ENCODE measurements at places on chromosomes 11 and 22.

DNA sequence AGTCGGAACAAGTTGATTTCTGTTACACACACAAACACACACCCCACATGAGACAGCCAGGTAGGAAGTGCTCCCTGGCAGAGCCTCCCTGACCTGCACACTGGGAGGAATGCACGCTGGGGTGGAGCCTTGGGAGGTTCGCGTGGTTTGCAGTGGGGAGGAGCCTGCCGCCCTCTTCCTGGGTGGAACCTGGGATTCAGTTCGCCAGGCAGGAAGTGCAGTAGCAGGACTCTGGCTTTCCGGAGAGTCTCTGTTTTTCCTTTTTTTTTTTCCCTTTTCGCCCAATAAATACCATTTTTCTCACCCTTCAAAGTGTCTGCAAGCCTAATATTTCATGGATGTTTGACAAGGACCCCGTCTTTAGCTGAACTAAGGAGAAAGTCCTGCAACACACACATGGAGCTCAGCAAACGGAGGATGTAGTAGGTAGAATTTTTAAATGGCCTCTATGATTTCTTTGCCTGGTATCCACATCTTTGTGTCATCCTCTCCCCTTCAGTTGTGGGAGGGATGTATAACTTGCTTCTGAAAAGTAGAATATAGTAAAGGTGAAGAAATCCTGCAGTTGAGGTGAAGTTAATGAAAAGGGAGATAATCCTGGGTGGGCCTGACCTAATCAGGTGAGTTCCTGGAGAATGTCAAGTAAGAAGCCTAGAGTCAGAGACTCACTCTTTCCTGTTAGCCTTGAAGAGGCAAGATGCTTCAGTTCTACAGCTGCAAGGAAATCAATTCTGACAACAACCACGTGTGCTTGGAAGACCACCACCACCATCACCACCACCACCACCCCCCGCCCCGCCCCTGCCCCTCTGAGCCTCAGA is 72.9 kb downstream of the PIWIL4 start:
- no peak for DNase-seq

DNA sequence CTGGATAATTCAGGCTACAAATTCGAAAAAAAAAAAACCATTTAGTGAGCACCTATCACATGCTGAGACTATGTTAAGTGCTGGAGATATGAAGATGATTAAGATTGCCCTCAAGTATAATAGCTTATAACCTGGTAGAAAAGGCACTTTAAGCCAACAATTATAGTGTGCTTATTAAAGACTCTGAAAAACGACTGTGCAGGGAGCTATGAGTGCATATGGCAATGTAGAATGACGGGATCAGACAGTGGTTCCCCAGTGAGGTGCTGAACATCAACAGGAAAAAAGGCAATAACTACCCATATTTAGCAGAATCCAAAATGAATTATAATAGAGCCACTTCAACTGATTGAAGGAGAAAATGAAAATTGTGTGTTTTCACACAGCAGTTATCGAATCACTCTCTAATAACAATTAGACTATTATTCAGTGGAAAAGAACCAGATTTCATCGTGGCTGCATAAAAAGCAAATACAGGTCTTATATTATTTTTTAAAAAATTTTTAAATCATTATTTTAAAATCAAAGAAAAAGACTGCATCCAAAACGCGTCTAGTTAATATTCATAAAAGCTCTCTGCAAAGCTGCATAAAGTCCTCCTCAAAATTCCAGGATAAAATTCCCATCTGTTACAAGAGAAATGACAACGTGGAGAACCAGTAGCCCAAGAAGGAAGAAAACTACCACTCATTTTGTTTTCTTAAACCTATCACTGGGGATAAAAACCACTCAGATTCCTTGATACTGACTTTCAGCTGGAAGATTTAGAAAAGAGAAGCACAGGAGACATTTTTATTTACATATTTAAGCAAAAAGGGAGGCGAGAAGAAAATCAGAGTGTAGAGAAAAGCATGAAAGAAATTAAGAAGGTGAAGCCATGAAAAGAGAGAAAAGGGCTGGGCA is 1.1 kb downstream of the MTMR2 start:
- DNase-seq = no peak

- DNase-seq = no peak
Observed at GRCh38 chr11:10225553-10225952, 68.5 kb downstream of the SBF2 start.

GRCh38 chr22:42286205-42286604 is 15.8 kb upstream of the TCF20 start:
- no peak for DNase-seq

- DNase-seq = no peak
Observed at GRCh38 chr11:4183410-4184057, 88.9 kb downstream of the RRM1 start.

GRCh38 chr11:18769802-18770456 is 21.7 kb downstream of the PTPN5 start:
- no peak for DNase-seq

DNA sequence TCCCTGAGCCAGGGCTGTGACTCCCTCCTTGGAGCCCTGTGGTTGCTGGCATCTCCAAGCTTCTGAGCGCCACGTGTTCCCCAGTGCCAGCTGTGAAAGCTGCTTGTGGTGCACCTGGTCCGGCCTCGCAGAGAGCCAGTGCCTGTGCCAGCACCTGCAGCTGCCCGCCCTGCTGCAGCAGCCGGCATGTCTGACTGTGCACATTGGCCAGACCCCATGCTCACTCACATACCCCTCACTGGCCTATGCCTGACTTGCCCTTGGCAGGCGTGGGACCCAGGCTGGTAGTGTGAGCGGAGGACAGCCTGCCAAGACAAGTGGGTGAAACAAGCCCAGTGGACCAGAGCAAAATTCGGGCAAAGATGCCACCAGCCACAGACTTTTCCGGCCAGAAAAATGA is 9.8 kb downstream of the MRPL48 start:
- no peak for DNase-seq

DNA sequence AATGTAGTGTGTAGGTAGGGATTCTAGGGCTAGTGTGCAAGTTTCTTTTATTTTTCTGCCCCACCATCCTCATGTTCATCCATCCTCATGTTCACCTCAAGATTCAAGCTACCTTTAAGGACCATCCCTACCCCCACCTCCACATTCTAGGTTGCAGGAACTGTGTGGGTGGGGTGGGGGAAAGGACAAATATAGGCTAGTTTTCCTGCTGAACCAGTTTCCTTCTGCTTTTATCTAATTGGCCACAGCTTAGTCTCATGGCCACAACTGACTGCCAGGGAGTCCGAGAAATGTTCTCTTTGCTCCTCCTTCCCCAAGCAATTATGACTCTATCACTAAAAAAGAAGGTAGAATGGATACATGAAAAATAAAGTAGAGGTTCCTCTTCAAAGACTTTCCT is 179.0 kb upstream of the LARGE1 start:
- no peak for DNase-seq

- DNase-seq = no peak
Observed at GRCh38 chr11:69075421-69076128, 26.8 kb downstream of the TPCN2 start.

GRCh38 chr11:17350455-17351171 is 987 bp upstream of the NCR3LG1 start:
- DNase-seq = no peak

- no peak for DNase-seq
Observed at GRCh38 chr11:121487191-121487590, 34.4 kb upstream of the SORL1-AS1 start.

GRCh38 chr11:10699072-10699471 is 5.5 kb upstream of the IRAG1 start:
- DNase-seq = no peak

GRCh38 chr11:36703055-36703404 is 105.0 kb upstream of the RAG2 start:
- no peak for DNase-seq

GRCh38 chr11:132631989-132632388 is 900.3 kb downstream of the OPCML start:
- DNase-seq = no peak

- DNase-seq = no peak
Observed at GRCh38 chr11:65241692-65242091, 20.1 kb upstream of the POLA2 start.

DNA sequence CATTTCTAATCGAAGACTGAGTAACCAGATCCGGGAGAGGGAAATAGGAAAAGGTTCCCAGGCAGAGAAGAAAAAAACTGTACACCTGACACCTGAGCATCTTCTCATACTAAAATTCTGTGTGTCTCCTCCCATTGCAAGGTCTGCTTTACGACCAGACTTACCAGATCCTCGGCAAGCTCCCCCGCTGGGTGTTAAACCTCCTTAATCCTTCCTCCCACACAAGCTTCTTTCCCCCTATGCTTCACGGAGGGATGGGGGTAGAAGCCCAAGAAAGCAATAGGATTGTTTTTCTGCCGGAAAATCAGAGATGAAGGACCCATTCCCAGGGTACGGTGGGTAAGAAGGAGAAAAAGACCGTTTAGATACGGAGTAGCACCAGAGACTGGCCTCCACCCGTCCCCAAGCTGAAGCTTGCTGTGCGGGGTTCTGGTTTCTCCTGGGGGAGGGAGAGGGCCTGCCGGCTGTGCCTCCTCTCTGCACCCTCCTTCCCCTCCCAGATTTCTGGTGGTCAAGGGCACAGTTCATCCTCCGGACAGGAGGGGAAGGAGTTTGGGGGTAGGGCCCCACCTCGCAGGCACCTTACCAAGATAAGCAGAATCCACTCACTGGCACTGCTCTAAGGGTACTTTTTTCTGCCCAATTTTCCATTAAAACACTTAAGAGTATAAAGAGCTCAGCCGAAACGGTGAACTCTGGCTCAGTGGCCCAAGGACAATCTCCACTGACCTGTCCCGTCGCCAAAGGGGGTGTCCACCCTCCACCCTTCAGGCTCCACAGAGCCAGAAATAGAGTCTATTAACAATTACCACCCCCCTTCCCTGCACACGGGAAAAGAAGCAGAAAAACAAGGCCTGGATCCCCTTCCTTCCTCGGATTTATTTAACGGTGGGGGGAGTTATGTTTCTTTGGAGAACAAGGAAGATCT is 1.2 kb downstream of the TOB2 start:
- no peak for DNase-seq

Measured in stimulated activated CD8-positive, alpha-beta memory T cell treated with anti-CD3 and anti-CD28 coated beads, Interleukin-7, amount 100 ng/mL, for 1 hour (primary cell).